Epithelial cell of proximal tubule (primary cell): ENCODE measurements at places on chromosomes 13 and 19.

GRCh38 chr13:33494596-33495204 is 209.1 kb upstream of the STARD13 start:
- peak; percentile 53 for DNase-seq

DNA sequence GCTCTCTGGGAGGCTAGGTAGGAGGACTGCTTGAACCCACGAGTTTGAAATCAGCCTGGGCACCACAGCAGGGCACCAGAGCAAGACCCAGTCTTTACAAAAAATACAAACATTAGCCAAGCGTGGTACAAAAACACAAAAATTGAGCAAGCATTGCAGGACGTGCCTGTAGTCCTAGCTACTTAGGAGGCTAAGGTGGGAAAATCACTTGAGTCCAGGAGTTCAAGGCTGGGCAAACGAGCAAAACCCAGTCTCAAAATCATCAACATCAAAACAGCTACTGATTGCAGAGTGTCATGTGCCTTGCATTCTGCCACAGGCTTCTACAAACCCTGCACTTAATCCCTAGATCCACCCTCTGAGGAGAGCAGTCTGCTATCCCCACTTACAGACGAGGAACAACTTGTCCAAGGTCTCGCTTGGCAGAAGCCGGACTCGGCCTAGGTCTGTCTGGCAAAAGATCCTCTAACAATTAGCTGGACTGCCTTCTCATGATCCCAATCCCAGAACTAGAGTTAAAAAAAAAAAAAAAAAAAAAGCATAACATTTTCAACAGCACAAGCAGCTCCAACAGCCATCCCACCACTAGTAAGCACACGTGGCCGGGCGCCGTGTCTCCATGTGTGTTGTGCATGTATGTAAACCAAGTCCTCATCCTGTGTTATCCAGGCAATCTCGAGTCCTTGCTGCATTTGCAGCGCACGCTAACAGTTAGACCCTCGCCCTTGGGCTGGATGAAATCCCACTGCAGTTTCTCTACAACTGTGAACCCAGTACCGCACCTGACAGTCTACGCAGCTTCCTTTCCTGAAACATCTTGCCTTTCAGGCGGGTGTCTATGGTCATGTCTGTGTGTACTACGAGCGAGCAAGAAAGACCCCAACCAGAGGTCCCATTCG is 2.0 kb downstream of the PPP6R1 start:
- no peak for DNase-seq

DNA sequence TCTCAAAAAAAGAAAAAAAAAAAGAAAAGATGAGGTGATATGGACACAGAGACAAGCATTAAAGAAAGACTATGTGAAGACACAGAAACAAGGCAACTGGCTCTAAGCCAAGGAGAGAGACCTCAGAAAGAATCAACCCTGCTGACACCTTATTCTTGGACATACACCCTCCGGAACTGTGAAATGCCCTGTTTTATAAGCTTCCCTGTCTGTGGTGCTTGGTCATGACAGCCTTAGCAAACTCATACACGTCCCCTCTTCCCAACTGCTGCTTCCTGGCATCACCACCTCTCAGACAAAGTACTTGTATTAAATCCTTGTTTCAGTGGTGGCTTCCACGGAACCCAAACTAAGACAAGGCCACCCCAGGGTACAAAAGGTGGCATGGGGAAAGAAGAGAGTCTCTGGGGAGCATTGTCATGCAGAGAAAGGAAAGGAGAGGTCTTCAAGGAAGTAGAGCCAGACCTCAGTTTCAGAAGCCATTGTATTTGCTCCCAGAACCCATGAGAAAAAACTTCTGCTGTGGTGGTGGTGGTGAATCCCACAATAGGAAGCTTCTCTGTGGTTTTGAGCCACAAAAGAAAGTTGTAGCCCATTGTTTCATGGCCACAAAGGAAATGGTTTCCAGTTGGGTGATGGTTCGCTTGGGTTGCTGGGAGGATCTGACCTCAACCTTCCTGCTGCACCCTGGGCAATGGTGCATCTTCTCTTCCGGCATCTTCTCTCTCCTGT is 16.3 kb upstream of the TSPAN16 start:
- DNase-seq = no peak

DNA sequence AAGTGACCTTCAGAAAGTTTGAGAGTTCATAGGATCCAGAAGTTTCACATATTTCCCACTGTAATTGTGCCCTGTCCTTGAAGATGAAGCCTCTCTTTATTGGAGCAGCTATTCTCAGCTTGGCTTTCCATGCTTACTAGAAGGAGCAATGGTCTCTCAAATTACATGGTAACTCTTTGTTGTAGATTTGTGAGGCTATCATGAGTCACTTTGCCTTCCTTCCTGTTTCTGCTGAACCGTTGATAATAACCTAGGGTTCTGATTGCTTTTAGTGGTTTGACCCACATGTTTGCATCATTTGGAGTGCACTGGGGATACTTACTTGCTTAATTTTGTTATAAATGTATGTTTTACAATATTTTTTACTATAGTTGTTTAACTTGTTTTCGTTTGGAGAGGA is 772.9 kb upstream of the SLITRK6 start:
- DNase-seq = no peak

DNA sequence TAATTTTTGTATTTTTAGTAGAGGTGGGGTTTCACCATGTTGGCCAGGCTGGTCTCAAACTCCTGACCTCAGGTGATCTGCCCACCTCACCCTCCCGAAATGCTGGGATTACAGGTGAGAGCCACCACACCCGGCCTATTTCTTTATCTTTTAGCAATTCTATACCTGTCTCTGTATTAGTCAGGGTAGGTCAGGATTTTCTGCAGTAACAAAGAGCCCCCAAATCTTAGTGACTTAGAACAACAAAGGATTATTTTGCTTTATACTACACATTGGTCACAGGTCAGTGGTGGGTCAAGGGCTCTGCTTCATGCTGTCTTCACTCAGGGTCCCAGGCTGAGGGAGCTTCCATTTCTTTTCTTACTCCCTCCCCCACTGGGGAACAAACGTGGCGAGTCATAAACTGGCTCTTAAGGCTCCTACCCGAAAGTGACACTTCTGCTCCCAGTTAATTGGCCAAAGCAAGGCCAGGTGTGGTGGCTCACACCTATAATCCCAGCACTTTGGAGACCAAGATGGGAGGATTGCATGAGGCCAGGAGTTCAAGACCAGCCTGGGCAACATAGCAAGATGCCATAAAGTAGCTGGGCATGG is 6.8 kb downstream of the ITPKC start:
- DNase-seq = no peak

DNA sequence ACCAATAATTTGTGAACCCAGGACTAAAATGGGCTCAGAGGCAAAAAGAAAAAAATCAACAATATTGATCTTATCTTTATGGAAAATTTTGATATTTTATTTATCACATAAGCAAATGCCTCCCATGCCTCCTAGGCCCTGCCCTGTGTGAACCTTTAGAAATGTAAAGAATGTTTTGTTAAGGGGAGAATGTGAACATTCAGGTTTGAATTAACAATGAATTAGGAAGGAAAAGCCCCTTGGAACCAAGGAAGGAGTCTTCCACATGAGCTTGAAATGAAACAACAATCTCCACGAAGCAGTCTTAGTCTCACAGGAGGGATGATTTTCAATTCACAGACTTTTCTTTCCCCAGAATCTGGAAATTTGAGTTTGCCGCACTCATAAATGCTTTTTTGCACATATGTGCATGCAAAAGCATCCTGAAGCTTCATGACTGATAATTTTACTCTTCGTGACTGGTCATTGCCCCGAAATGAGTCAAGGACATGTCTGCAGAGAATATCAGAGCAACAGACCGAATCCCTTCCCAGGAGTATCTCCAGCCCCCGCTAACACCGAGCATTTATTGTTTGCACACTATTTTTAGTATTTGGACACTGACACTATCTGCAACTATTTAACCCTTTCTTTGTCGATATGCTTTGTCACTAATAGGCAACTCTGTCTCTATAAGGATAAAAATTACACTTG is 135.2 kb downstream of the DCT start:
- DNase-seq = no peak

- no peak for DNase-seq
These were observed 8.0 kb downstream of the VSIG10L start for GRCh38 chr19:51333836-51334460.

- DNase-seq = no peak
These were observed 90.3 kb upstream of the SOX1 start for GRCh38 chr13:111976474-111977178.

DNA sequence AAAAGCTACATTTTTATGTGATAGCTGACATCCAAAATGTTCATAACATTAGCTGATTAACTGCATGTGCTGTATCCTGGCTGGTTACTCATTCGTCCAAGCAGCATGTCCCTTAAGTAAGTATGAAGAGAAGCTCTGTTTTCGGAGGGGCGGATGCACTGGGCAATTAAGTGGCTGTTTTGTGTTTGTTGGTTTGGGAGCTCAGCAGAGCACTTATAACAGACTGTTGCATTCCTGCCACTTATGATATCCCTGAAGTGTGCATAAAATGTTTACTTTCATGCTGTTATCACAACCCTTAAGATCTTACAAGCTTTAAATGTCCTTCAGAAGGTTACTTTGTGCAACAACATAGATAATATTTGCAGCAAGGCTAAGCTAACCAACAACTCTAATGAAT is 264.1 kb downstream of the NALCN start:
- DNase-seq = no peak

GRCh38 chr13:42893214-42893671 is 98.8 kb downstream of the EPSTI1 start:
- peak; percentile 9 for DNase-seq

DNA sequence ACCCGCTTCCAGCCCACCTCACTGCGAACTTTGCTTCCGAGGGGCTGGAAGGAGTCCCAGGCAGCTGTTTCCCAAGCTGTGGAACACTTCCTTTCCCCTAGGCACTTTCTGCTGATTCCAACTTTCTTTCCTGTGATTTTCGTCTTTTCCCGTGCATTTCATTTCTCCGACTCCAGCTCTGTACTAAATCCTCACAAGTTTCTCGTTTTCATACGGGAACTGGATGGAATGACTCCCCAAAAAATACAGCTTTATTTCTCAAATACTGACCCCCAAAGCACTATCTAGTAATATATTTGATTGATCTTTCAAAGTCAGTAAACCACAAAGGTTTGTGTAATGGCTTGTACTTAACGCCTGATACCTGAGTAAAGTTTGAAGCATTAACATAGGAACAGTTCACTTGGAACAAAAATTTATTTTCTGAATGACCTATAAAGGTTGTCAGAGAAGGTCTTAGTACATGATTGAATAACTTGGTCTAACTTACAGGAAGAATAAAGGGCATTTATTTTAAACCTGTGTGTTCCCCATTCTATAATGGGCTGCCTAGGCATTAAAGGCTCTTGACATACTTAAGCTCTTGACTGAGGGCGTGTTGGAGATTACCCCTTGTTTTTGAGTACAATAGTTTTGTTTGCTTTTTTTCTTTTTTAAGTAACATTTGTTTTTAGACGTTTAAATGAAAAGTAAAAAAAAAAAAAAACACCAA is 1.3 kb upstream of the PCDH9 start:
- DNase-seq = no peak

DNA sequence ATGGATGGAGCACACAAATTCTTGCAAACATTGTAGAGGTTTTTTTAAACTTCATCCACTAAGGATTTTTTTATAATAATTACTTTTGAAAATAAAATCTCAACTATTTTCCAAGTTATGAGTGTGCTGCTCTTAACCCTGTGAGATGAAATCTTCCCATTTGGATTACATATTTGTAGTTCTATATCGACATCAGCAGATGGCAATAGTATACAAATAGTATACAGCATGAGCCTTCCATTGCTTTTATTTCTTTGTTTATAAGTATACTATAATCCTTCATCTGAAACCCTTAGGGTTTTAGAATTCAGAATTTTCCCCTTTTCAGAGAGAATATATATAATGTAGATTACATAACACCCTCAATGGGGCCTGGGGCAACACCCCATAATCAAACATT is 70.5 kb downstream of the GJA3 start:
- no peak for DNase-seq

- DNase-seq = no peak
These were observed 32.0 kb downstream of the KLF5 start for GRCh38 chr13:73090823-73091187.

DNA sequence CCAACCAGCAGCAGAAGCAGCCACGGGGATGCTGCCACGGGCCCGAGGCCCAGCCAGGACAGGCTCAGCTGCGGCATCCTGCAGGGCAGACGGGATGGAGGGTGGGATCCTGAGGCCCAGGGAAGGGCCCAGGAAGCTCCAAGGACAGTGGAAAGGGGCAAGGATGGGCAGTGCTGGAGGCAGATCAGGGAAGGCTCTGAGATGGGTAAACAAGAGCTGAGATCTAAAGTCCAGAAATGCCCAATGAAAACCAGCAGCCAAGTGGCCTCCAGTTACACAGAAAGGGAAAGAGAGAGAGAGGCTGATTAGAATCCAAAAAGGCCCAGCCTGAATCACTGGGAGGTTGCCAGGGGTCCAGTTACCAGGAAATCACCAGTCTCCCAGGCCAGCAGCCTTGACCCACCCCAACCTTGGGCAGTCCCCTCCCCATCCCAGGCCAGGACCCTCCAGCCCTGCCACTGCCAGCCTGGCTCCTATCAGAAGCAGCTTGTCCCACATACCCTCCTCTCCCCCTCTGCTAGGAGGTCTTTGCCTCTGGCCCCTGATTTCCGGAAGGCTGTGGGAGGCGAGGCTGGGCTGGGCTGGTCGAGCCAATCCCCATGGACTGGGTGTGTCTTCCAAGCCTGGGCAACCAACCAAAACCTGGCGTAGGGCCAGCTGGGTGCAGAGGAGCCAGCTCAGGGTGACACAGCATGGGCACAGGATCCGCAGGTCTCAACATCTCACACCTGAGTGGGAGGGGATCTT is at the start of gene CYP4F11:
Gene CYP4F11 (minus strand): TSS at position 198 of the 747 bp plus-strand sequence. CDS start 121 bp downstream, at position 77.
- DNase-seq = peak; percentile 30

GRCh38 chr19:55677572-55678028 is 2.6 kb downstream of the EPN1 start:
- no peak for DNase-seq

DNA sequence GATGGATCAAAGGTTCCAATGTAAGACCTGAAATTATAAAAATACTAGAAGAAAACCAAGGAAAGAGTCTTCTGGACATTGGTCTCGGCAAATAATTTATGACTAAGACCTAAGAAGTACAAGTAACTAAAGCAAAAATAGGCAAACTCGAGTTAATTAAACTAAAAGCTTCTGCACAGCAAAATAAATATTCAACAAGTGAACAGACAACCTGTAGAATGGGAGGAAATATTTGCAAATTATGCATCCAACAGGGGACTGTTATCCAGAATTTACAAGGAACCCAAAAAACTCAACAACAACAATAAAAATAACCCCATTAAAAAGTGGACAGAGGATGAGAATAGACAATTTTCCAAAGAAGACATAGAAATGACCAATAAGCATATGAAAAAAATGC is 9.7 kb upstream of the SLAIN1 start:
- no peak for DNase-seq

DNA sequence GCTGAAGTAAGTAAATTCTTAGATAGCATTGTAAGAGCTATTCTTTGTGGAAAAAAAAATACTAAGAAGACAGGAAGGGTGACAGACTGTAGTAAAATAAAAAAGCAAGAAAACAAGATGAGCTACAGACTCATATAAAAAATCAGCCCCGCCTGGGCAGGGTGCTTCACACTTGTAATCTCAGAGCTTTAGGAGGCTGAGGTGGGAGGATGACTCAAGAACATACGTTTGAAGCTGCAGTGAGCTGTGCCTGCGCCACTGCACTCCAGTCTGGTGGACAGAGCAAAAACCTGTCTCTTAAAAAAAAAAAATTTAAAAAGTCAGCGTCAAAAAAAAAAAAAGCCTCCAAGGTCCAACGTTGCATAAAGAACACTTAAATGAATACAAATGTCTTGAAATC is 102.1 kb downstream of the VWA8 start:
- DNase-seq = no peak
